ENCODE measurements at places on chromosomes 5 and 9.

DNA sequence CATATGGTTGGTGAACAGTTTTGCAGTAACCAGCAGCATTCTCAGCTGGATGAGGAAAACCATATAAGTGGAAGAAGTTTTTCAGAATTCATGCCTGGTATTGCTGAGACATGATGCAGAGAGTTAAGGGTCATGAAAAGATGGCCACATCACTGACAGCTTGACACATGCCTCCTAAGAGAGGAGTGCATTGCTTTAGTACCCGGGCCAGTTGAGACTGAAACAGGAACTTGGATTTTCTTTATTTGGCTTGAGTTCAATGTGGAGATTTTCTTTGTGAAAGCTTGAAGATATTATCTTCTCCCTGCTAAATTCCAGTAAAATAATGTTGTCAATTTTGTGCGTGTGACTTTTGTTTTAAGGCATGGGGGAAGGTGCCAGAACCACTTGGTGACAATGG, 35.8 kb downstream of the HACD4 start:
- DNase-seq, result no peak

- peak; percentile 34 for DNase-seq
Observed at GRCh38 chr5:115624994-115625393, 842 bp downstream of the TMED7 start.

- peak; percentile 13 for DNase-seq
Observed at GRCh38 chr5:154575546-154576428, 97.8 kb upstream of the HAND1 start.

- DNase-seq, result peak; percentile 35
Observed at GRCh38 chr9:137458194-137459151, 661 bp downstream of the NSMF start.
